CD4-positive, alpha-beta T cell (primary cell): ENCODE measurements at places on chromosomes 7 and 10. TPM values are rescaled to one million over a fixed set of nuclear protein-coding genes. Genes with fewer than 3 reads are reported as not detected.
A peak's percentile ranks its signal among the peaks of the same experiment; 100 is the strongest.

- peak overlapping the region; percentile 12 for H3K4me3 ChIP-seq
- peaks cover 15% of the 10 kb centered on the region for H3K27me3 ChIP-seq
- no peaks in the 10 kb centered on the region for H3K4me1 ChIP-seq
- no peaks in the 10 kb centered on the region for H3K36me3 ChIP-seq
- H3K27ac ChIP-seq, result no peak overlapping the region
Measured at GRCh38 chr10:27413831-27414348, 90.2 kb upstream of the RAB18 start.

- peaks cover 9% of the 10 kb centered on the region for H3K4me1 ChIP-seq
- H3K36me3 ChIP-seq, result no peaks in the 10 kb centered on the region
- peaks cover 10% of the 10 kb centered on the region for H3K27me3 ChIP-seq
- no peak for DNase-seq
- no peak overlapping the region for H3K4me3 ChIP-seq
- no peak overlapping the region for H3K27ac ChIP-seq
Measured at GRCh38 chr10:97705006-97705670, 8.4 kb upstream of the MARVELD1 start.

- no peaks in the 10 kb centered on the region for H3K27me3 ChIP-seq
- no peaks in the 10 kb centered on the region for H3K4me1 ChIP-seq
- H3K27ac ChIP-seq, result no peak overlapping the region
- H3K4me3 ChIP-seq, result no peak overlapping the region
- H3K36me3 ChIP-seq, result no peaks in the 10 kb centered on the region
Measured at GRCh38 chr7:136198168-136198567, 221.0 kb upstream of the MTPN start.

The MLXIPL gene
- not detected for total RNA-seq

GRCh38 chr10:102997998-102998397, 79.9 kb downstream of the CNNM2 start:
- H3K4me3 ChIP-seq, result no peak overlapping the region
- no peaks in the 10 kb centered on the region for H3K36me3 ChIP-seq
- no peak for DNase-seq
- peaks cover 5% of the 10 kb centered on the region for H3K4me1 ChIP-seq

The CCZ1B gene
- total RNA-seq, result 73.5 TPM

The CLIP2 gene
- 2.7 TPM for total RNA-seq

- H3K4me1 ChIP-seq, result no peaks in the 10 kb centered on the region
- H3K27ac ChIP-seq, result no peak overlapping the region
- peaks cover 65% of the 10 kb centered on the region for H3K36me3 ChIP-seq
- H3K27me3 ChIP-seq, result no peaks in the 10 kb centered on the region
- no peak for DNase-seq
- no peak overlapping the region for H3K4me3 ChIP-seq
Measured at GRCh38 chr10:119575506-119575905, 21.3 kb downstream of the TIAL1 start.

DNA sequence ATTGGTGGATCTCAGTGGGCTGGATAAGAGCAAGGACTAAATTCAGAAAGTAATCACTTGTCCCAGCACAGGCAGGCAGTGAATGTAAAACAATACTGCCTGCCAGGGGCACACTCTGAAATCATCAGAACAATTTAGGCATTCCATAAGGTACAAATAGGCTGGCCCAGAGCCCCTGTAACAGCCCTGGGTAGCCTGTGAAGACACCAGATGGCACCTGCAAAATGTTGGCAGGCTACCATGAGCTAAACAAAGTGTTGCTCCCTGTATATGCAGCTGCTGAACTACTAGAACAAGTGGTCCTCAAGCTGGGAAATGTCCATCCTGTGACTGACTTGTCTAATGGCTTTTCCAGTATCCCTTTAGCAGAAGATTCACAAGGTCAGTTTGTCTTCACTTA, 3.0 kb upstream of the PRSS37 start:
- H3K4me3 ChIP-seq, result no peak overlapping the region
- H3K4me1 ChIP-seq, result no peaks in the 10 kb centered on the region
- no peak for DNase-seq
- no peaks in the 10 kb centered on the region for H3K36me3 ChIP-seq
- no peaks in the 10 kb centered on the region for H3K27me3 ChIP-seq

The CNPY1 gene
- not detected for total RNA-seq

DNA sequence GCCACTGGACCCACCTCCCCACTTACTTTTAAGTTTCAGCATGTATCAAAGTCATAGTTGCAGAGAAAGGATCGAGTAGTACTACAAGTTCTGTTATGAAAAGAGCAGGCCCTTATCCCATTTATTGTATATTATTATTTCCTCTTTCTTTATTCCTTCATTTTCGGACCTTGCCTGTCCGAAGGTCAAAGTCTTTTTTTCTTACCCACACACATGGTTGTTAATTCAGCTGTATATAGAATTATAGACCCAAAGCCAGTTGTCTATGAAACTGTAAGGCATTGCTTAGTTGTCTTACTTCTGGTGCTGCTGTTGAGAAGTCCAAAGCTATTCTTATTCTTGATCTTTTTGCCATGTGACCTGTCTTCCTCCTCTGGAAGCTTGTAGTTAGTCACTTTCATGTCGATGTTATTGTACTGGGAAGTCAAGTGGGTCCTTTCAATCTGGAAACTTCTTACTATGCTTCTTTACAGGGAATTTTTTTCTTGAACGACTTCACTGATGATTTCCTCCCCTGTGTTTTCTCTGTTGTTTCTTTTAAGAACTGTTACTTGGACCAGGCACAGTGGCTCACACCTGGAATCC, 8.3 kb downstream of the NUDT5 start:
- no peaks in the 10 kb centered on the region for H3K27me3 ChIP-seq
- no peak overlapping the region for H3K4me3 ChIP-seq
- peaks cover 30% of the 10 kb centered on the region for H3K36me3 ChIP-seq

GRCh38 chr7:105354383-105354782, 34.3 kb downstream of the SRPK2 start:
- H3K4me3 ChIP-seq, result no peak overlapping the region
- H3K27ac ChIP-seq, result peak overlapping the region; percentile 43
- peaks cover 67% of the 10 kb centered on the region for H3K4me1 ChIP-seq
- H3K27me3 ChIP-seq, result no peaks in the 10 kb centered on the region
- no peak for DNase-seq

DNA sequence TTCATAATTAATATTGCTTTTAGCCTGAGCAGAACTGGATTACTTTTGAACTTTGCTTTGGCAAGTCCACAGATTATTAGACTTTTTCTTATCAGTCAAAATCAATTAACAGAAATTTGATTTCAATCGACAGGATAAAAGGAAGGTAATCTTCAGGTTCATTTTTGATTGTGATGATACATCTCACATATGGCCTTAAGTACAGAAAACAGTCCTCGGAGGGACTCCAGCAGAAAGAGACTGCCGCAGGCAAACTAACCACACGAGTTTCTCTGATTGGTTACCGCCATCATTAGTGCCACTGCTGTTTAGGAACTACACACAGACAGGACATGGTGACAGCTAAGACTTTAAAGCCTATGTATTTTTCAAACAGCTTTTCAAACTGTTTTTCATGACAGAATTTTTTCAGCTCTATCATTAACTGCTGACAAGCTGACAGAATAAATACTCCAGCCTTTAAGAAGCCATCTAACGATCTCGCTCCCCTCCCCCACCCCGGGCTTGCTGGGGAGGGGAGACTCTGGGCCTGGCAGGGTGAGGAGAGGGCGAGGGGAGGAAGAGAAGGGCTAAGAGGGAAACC, 668.2 kb downstream of the KCNMA1 start:
- H3K36me3 ChIP-seq, result no peaks in the 10 kb centered on the region
- no peak overlapping the region for H3K4me3 ChIP-seq
- no peaks in the 10 kb centered on the region for H3K27me3 ChIP-seq
- no peak for DNase-seq

GRCh38 chr7:17123020-17123419, 175.4 kb upstream of the AHR start:
- no peak overlapping the region for H3K27ac ChIP-seq
- no peak for DNase-seq
- H3K4me3 ChIP-seq, result no peak overlapping the region
- no peaks in the 10 kb centered on the region for H3K4me1 ChIP-seq

- H3K27me3 ChIP-seq, result no peaks in the 10 kb centered on the region
- no peaks in the 10 kb centered on the region for H3K36me3 ChIP-seq
- H3K4me1 ChIP-seq, result no peaks in the 10 kb centered on the region
- H3K4me3 ChIP-seq, result no peak overlapping the region
Measured at GRCh38 chr10:52066383-52066782, 247.7 kb upstream of the DKK1 start.

GRCh38 chr7:22858640-22859561, 36.3 kb upstream of the TOMM7 start:
- H3K27ac ChIP-seq, result no peak overlapping the region
- H3K4me1 ChIP-seq, result peaks cover 14% of the 10 kb centered on the region
- peaks cover 15% of the 10 kb centered on the region for H3K36me3 ChIP-seq
- H3K4me3 ChIP-seq, result no peak overlapping the region
- DNase-seq, result no peak

The MBLAC1 gene
- total RNA-seq, result 3.7 TPM

The AKR1C3 gene
- 1.9 TPM for total RNA-seq

The DENND11 gene
- total RNA-seq, result 41.1 TPM

The PIK3CG gene
- 20.8 TPM for total RNA-seq

DNA sequence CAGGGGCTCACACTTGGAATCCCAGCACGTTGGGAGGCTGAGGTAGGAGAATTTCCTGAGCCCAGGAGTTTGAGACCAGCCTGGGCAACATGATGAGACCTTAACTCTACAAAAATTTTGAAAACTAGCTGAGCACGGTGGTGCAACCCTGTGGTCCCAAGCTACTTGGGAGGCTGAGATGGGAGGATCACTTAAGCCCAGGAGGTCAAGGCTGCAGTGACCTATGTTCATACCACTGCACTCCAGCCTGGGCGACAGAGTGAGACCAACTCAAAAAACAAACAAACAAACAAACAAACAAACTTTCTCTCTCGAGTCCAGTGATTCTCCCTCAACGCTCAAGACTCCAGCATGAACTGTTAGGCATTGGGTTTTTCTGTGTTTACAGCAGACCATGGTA, 2.0 kb upstream of the TYSND1 start:
- no peak for DNase-seq
- H3K4me1 ChIP-seq, result peaks cover 29% of the 10 kb centered on the region
- H3K4me3 ChIP-seq, result no peak overlapping the region
- peaks cover 48% of the 10 kb centered on the region for H3K36me3 ChIP-seq

- H3K27ac ChIP-seq, result no peak overlapping the region
- no peaks in the 10 kb centered on the region for H3K27me3 ChIP-seq
- H3K36me3 ChIP-seq, result no peaks in the 10 kb centered on the region
- no peaks in the 10 kb centered on the region for H3K4me1 ChIP-seq
Measured at GRCh38 chr10:117686606-117687005, 144.1 kb downstream of the EMX2 start.

- H3K27ac ChIP-seq, result no peak overlapping the region
- H3K4me3 ChIP-seq, result no peak overlapping the region
Measured at GRCh38 chr10:78663721-78664120, 405.0 kb upstream of the ZMIZ1 start.

GRCh38 chr7:73585196-73585595, 6.8 kb upstream of the TBL2 start:
- DNase-seq, result no peak
- H3K27me3 ChIP-seq, result no peaks in the 10 kb centered on the region
- H3K27ac ChIP-seq, result no peak overlapping the region
- H3K36me3 ChIP-seq, result no peaks in the 10 kb centered on the region
- H3K4me3 ChIP-seq, result no peak overlapping the region

GRCh38 chr7:81355911-81356310, 413.9 kb downstream of the HGF start:
- no peak for DNase-seq
- no peak overlapping the region for H3K27ac ChIP-seq
- no peaks in the 10 kb centered on the region for H3K36me3 ChIP-seq
- no peaks in the 10 kb centered on the region for H3K27me3 ChIP-seq

GRCh38 chr7:143988976-143989745, 11.0 kb upstream of the OR6B1 start:
- no peaks in the 10 kb centered on the region for H3K4me1 ChIP-seq
- no peak for DNase-seq
- no peaks in the 10 kb centered on the region for H3K36me3 ChIP-seq
- H3K27ac ChIP-seq, result no peak overlapping the region
- no peak overlapping the region for H3K4me3 ChIP-seq

The CYP3A4 gene
- total RNA-seq, result not detected

- peaks cover 18% of the 10 kb centered on the region for H3K36me3 ChIP-seq
- no peaks in the 10 kb centered on the region for H3K4me1 ChIP-seq
- no peaks in the 10 kb centered on the region for H3K27me3 ChIP-seq
- DNase-seq, result no peak
- no peak overlapping the region for H3K27ac ChIP-seq
Measured at GRCh38 chr10:101941871-101942270, 98.3 kb upstream of the KCNIP2 start.

DNA sequence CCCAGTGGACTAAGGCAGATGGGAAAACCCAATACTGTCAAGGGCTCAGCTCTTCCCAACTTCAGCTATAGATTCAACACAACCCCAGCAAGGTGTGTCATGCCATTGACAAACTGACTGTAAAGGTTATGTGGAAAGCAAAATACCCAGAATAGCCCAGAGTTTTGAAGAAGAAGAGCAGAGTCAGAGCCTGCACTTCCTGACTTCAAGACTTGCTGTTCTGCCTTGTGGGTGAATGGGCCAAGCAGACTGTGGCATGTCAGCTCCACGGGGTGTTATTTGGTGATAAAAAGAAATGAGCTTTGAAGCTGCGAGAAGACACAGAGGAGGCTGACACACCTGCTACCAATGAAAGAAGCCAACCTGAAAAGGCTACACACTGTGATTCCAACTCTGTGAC, 89.7 kb downstream of the NKX6-2 start:
- no peak overlapping the region for H3K27ac ChIP-seq
- H3K27me3 ChIP-seq, result no peaks in the 10 kb centered on the region
- H3K4me3 ChIP-seq, result no peak overlapping the region
- no peaks in the 10 kb centered on the region for H3K4me1 ChIP-seq
- H3K36me3 ChIP-seq, result peaks cover 25% of the 10 kb centered on the region

- H3K27ac ChIP-seq, result no peak overlapping the region
- H3K36me3 ChIP-seq, result no peaks in the 10 kb centered on the region
- H3K4me1 ChIP-seq, result no peaks in the 10 kb centered on the region
- H3K27me3 ChIP-seq, result no peaks in the 10 kb centered on the region
- no peak overlapping the region for H3K4me3 ChIP-seq
- DNase-seq, result no peak
Measured at GRCh38 chr10:104281694-104282093, 12.7 kb downstream of the GSTO2 start.

DNA sequence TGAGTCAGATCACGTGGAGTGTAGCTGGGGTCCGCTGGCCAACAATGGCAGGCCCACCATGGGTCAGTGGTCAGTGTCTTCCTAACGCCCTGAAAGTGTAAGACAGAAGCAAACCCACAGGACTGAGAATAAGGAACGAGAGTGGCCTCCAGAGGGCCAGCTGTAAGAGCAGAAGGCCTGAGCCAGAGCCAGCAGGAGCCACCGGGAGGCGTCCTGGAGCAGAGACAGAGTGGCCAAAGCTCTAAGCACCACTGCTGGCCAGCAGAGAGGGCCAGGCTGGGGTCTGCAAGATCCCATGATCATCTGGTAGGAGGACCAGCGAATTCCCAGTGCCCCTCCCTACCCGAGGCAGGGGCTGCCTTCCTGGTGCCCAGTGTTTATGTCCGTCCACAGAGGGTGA, 9.2 kb downstream of the CCDC201 start:
- no peak overlapping the region for H3K27ac ChIP-seq
- no peaks in the 10 kb centered on the region for H3K36me3 ChIP-seq
- no peaks in the 10 kb centered on the region for H3K4me1 ChIP-seq
- DNase-seq, result no peak
- peaks cover 7% of the 10 kb centered on the region for H3K27me3 ChIP-seq

The DMBT1 gene
- not detected for total RNA-seq
